ENCODE measurements at places on chromosomes 16 and 17. TPM values are rescaled to one million over a fixed set of nuclear protein-coding genes. Genes with fewer than 3 reads are reported as not detected.

DNA sequence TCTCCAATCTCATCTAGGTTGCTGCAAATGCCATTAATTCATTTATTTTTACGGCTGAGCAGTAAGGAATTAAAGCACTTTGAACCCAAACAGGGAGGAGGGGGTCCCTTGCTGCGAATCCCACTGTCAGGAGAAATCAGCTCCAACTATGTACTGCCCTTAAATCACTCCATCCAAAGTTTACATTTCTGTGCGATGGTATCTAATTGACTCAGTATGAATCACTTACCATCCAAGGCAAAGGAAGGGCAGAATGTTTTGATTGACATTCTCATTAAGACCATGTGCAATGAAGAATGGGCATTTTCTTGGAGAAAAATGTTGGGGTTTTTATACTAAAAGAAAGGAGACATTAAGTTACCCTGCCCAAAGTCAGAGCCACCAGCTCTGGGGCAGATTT, 47.7 kb upstream of the XYLT1 start:
- DNase-seq: no peak

GRCh38 chr16:82160226-82160625, 9.8 kb downstream of the MPHOSPH6 start:
- no peak for DNase-seq

KRTAP3-3 gene
- total RNA-seq: not detected

GRCh38 chr16:27650073-27650701, 100.2 kb downstream of the KATNIP start:
- no peak for DNase-seq

DNA sequence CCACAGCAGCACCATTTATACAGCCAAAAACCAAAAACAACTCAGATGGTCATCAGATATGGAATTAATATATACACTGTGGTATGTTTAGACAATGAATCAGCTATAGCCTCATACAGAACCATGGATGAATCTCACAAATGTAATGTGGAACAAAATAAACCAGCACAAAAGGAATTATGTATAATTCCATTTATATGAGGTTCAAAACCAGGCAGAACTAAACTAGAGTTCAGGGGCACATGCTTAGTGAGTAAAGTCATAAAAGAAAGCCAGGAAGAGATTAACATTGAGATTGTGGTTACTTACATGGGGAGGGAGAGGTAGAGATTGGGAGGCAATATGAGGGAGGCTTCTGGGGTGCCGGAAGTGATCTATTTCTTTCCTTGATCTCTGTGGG, 231.1 kb downstream of the COPRS start:
- DNase-seq: no peak

DNA sequence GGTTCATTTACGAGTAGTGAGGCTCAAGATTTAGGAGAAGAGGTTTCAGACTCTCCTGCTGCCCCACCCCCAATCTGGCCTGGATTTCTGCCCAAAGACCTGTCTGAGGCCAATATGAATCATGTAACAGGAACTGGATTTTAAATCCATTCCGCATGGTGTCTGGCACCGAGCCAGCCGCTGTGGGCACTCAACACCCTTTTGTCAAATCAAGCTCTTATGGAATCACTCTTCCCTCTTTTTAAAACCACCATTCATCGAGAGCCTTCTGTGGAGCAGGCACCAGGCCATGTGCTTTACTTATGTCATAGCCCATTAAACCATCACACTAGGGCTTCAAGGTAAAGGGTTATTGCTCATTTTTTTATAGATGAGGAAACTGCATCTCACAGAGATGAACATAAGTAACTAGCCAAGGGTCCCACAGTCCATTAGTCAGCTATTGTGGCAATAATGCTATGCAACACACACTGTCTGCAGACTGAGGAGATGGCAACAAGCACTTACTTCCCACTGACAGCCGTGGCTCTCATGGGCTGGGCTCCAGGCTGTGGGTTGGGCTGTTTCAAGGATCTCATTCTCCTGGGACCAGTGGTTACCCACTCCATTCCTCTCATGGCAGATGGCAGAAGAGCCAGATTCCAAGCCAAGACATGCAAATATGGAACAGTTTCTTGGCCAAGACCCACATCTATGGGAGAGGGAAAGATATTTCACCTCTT, 93.6 kb downstream of the WSCD1 start:
- DNase-seq: no peak

RTN4RL1 gene
- total RNA-seq: 0.90 TPM

SOX9 gene
- total RNA-seq: not detected

GRCh38 chr17:77419095-77419494, 278.3 kb downstream of the SEC14L1 start:
- DNase-seq: no peak

Measured in T-helper 17 cell (primary cell).